ELR (cell line): ENCODE measurements at places on chromosomes 1 and 21.

- no peak for DNase-seq
Measured at GRCh38 chr1:9401080-9401453, 108.4 kb downstream of the SPSB1 start.

DNA sequence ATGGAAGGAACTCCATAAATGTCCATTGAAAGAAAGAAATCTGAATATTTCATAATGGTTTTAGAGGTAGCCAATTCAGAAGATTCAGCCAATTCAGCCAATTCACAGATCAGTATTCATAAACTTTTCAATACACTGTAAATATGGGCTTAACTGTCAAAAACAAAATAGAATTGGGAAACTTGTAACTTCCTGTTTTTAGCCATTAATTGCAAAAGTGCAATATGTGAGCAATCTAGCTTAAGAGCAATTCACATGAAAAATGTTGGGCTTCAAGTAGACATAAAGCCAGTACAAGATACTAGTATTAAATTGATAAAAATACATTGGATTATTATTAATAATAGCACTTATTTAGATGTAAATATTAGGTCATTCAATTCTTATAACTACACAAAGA lies 27.5 kb upstream of the PLPPR4 start:
- no peak for DNase-seq

GRCh38 chr1:55588309-55588708 lies 373.1 kb upstream of the USP24 start:
- DNase-seq, result no peak

GRCh38 chr1:56508523-56508983 lies 70.8 kb downstream of the PLPP3 start:
- DNase-seq, result peak; percentile 7

DNA sequence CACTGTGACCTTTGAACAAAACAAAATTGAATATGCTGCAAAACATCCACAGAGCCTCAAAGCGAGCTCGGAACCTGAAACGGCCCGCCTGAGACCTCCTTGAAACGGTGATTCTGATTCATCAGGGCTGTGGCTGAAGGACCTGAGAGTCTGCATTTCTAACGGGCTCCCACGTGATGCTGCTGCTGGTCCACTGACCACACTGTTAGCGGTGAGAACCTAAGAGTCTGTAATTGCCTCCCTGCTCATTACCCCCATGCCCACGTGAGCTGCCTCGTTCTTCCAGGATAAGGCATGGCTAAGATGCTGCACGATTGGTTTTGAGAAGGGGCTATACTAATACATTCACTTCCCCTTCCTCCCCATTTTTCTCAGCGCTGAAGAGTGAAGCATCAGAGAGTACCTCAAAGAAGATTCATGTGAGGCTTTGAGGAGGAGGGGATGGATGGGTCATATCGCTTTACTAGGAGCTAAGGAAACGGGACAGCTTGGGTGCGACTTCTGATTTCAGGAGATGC lies 9.7 kb downstream of the TLR5 start:
- no peak for DNase-seq

DNA sequence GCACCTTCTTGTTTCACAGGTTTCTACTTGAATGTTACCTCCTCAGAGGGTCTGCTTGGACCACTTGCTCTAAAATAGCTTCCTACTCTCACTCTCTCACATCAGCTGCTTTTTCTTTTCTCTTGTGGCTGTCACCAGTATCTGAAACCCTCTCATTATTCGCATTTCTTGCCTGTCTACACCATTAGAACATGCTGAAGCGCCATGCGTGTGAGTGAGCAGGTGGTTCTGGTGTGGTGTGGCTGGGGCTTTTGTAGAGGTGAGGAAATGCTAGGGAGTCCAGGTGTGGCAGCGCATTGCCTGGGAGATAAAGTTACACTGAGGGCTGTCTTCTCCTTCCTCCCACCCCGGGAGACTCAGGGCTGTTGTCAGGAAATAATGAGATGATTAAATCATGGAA lies 4.1 kb downstream of the ZNF362 start:
- no peak for DNase-seq

DNA sequence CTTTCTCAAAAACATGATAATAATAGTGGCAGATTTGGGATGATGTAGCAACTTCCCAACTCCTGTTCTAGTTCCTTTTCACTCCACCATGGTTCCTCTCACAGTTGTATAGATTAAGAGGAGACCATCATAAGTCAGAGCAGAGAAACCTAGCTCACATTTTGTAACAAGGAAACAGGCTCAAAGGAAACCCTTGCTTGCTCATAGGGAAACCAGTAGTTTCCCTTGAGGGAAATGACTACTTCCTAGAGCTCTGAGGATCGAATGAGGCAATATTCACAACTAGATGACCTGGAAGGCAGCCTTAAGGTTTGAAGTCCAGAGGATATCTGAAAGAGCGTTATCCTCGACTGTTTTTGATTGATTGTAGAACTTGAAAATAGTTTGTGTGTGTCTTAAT lies 76.1 kb upstream of the C8B start:
- DNase-seq, result no peak

GRCh38 chr21:46604975-46605766 lies at the start of gene S100B:
S100B (minus strand) TSS chr21:46605082; CDS start chr21:46602415, 2,667 bp downstream.
- DNase-seq, result no peak

- DNase-seq, result no peak
Measured at GRCh38 chr1:59819566-59820438, 5.1 kb downstream of the HOOK1 start.

- no peak for DNase-seq
Measured at GRCh38 chr1:8643542-8644536, 173.6 kb downstream of the RERE start.

DNA sequence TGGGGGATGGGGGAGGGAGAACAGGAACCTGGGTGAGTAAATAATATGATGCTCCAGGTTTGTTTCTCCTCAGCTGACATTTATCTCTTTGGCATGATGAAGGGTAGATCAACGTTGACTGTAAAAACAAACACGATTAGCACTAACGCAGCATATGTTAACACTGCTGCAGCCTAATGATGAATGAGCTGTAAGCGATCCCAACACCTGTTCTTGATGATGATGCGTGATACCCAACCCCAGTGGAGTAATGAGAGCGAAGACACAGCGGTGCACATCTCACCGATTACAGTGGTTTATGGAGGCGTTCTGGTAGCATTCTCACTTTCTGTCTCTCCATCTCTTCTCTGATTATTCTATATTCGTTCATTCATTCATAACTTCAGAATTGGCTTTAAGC lies 640.4 kb downstream of the USP25 start:
- no peak for DNase-seq

DNA sequence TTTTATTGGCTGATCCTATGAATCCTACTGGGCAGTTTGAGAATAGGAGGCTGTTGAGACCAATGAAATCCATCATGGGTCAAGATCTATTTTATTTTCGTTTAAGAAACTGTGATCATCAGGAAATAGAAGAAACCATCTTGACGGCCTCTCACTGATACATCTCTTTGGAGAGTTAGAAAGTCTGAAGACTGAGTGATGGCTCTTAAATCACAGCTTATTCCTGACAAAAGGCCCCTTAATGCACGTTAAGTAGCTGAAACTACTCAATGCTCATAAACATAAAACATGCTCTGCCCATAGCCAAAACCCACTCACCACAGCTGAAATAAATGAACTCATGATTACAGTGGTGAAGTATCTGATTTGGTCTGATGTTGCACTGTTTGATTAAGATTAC lies 784.5 kb upstream of the NEGR1 start:
- DNase-seq, result no peak

DNA sequence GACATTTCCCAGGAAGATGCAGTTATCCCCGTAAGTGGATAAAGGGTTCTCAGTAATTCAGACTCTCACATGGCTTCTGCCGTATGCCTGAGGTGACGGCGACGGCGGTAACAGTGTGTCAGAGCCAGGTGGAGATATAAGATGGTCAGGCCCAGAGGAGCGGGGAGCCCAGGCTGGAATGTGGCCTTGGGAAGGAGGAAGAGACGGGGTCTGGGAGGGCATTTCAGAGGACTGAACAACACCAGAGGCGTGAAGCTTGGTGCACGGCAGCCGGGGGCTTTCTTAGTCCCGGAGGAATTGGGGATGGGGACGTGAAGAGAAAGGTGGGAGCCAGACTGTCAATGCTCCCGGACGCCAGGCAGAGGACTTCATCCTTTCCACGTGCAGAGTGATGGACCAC lies 1.0 kb downstream of the RER1 start:
- DNase-seq, result no peak

DNA sequence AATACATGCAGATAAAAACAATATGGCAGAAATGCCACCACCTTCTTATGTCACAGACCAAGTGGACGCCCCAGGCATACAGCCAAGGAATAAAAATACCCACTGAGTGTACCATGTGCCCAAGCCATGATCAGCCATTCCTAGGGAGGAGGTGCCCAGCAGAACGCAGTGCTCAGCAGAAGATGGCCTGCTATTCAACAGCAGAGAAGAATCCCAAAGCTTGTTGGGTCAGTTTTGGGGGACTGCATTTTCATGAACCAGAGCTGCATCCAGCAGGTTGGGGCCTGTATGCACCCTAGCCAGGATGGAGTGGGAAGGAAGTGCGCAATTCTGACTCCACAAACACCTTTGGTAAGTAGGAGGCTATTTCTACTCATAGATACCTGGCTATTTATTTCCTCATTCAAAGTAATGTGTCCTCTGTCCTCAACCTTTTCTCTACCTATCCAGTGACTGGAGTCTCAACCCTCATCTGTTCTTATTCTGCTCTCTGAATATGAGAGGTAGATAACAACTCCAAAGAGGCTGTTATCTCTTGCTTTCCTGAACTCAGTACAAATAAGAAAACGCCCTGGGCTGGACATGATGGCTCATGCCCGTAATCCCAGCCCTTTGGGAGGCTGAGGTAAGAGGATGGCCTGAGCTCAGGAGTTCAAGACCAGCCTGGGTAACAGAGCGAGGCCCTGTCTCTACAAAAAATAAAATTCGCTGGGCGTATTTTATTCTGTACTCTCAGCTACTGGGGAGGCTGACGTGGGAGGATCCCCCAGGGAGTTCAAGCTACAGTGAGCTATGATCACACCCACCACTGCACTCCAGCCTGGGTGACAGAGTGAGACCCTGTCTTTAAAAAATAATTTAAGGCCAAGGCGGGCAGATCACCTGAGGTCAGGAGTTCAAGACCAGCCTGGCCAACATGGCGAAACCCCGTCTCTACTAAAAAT lies 2.5 kb upstream of the PLEKHM2 start:
- no peak for DNase-seq

- no peak for DNase-seq
Measured at GRCh38 chr1:53642215-53642555, 96.8 kb downstream of the GLIS1 start.

DNA sequence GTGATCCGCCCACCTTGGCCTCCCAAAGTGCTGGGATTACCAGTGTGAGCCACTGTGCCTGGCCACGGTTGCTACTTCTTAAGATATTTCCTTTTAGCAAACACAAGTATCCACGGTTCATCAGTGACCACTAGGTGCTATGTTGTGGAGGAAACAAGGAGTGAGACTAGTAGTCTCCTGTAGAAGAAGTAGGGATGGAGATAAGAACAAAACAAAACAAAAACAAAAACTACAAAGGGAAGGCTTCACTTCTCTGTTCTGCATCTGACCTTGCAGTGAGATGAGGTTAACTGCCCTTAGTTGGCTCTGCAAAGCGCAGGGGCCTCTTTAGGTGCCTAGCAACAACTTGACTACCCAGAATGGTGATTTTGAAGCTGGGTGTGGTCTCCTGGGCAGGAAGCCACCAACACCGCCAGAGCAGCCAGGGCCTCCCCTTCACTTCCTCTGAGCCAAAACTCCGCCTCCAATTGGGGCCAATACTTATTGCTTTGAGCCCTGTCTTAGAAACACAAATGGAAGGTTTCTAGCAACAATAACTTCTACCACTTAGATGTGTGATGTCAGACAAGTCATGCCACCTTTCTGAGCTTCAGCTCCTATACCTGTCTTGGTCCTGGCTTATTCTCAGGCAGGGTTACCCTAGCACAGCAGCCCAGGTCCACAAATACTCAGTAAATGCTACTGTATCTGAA lies 12.8 kb upstream of the CDC42 start:
- peak; percentile 62 for DNase-seq

- DNase-seq, result peak; percentile 34
Measured at GRCh38 chr1:221045842-221046831, 166.9 kb downstream of the HLX start.

- DNase-seq, result no peak
Measured at GRCh38 chr1:75870951-75871350, 61.3 kb downstream of the ASB17 start.

DNA sequence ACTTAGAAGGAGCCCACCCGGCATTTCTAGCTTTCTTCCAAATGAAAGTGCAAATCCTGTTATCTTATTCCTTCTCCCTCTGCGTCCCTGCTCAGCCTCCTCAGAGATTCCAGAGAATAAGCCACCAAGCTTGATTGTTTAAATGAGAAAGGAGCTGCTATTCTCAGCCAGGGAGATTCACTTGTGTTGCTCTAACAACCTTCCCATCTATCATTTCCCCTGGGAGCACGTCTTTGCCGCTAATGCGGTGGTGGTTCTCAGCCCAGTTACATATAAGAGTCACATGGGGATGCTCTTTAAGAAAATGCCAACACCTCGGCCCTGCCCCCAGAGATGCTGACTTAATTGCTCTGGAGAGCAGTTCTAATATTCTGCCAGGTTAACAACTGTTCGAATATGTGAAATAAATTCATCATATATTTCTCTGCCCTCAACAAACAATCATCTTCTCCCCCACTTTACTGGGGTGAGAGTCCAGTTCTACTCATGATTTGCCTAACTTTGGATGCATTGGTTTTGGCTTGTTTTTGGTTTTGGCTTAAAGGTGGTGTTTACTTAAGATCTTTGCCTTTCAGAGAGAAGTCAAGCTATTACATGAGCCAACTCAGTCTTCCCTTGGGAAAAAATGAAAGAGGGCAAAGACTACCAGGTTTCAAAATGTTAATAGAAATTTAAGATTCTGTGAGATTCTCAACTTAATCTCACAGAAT lies 213.9 kb downstream of the SEC16B start:
- no peak for DNase-seq

- DNase-seq, result no peak
Measured at GRCh38 chr21:44290327-44291077, 4.8 kb downstream of the AIRE start.

- peak; percentile 54 for DNase-seq
Measured at GRCh38 chr1:103256490-103256889, 148.2 kb upstream of the COL11A1 start.

DNA sequence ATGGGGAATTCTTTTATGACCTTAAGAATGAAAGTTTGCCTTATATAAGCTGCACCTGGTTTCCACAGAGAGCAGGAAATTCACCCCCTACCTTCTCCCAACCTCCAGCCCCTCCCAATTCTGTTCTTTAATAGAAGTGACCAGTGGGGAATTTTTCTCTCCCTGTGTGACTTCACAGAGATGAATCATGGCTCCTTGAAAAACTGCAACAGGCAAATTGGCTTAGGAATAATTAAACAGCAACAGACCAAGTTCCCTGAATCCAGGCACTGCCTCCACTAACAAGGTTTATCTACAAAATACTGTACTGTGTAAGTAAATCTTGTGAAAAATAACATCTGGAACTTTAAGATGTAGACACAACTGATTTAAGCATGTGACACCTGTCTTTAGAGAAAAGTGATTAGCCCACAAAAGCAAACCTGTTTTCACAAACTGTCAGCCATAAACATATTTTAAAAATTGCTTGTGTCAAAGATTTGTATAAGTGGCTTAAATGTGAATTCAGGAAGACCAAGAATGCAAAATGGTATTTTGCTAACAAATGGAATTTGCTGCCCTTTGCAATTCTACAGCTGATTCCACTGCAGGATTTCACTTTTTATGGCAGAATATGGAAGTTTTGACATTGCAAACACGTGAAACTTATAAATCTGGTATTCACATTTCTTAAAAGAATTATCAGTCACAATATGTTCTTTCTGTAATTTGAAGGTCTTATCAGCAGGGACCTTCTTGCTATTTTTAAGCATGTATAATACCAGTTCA lies 54.0 kb downstream of the ALG14 start:
- peak; percentile 51 for DNase-seq
